AML-193 (cell line): ENCODE measurements at places on chromosomes 3 and 15.

- DNase-seq, result no peak
These were observed 139.0 kb downstream of the MCTP2 start for GRCh38 chr15:94370206-94370935.

- DNase-seq, result no peak
These were observed 62.2 kb upstream of the RGMA start for GRCh38 chr15:93150910-93151881.

DNA sequence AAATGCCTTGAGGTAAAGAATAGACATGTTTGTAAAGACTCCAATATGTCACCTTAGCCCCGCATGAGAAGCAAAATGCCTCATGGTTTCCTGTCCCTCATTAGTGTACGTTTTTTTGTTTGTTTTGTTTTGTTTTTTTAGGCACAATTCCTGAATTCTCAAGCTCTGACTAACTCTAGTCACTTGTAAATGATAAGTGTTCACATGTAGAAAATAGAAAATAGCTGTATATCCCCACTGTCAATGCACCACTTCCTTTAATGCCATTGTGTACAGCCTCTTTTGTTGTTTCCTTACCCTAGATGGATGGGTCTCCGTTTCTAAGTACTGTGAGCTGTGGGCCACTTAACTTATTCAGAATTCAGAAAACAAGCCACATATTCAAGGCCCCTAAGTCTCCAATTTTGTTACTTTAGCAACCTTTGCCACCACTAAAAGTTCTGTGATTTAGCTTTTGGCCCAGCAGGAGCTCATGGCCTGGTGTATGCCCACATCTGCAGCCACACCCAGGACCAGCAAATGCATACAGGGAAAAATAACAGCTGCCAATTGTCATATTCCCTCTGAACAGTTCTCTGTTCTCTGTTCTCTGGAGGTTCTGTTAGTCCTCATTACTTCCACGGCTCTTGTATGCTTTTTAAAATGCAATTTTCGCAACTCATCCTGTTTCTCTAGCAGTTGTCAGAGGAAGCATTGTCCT lies 655.5 kb downstream of the GBE1 start:
- no peak for DNase-seq

DNA sequence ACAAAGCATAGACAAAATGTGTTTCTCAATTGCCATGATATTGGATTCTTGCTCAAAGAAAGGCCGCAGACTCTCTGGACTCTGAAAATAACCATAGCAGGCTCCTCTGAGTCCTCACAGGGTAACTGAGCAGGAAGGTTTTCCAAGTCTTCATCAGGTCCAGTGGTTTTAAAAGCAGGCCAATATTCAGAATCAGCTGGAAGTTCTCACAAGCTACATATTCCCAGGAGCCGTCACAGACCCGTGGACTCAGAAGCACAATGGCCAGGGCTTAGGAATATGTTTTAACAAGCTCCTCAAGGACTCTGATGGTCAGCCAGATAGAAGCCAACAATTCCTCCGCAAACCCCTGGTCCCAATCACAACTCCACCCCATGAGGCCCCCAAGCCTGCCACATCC lies 256.1 kb upstream of the ADAMTS9 start:
- no peak for DNase-seq

- no peak for DNase-seq
These were observed 436.1 kb downstream of the TUSC7 start for GRCh38 chr3:117145677-117146076.

GRCh38 chr3:143753456-143753855 lies 94.8 kb downstream of the SLC9A9 start:
- no peak for DNase-seq

DNA sequence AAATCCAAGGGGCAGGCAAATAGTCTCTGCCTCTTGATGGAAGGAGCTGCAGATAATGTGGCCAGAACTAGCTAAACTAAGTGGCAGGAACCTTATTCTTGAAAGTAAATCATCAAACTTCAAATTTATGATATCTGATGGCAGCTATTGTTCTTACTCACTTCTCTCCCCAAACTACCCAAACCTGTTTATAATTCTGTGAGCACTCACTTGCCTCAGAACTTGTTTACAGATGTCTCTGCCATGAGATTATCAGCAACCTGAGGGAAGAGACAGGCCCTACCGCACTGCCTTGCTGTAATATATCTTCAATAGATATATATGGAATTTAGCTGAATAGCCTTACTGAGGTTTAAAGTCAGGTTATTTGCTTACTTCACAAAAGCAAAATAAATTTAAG lies 2.2 kb upstream of the B3GALNT1 start:
- no peak for DNase-seq

DNA sequence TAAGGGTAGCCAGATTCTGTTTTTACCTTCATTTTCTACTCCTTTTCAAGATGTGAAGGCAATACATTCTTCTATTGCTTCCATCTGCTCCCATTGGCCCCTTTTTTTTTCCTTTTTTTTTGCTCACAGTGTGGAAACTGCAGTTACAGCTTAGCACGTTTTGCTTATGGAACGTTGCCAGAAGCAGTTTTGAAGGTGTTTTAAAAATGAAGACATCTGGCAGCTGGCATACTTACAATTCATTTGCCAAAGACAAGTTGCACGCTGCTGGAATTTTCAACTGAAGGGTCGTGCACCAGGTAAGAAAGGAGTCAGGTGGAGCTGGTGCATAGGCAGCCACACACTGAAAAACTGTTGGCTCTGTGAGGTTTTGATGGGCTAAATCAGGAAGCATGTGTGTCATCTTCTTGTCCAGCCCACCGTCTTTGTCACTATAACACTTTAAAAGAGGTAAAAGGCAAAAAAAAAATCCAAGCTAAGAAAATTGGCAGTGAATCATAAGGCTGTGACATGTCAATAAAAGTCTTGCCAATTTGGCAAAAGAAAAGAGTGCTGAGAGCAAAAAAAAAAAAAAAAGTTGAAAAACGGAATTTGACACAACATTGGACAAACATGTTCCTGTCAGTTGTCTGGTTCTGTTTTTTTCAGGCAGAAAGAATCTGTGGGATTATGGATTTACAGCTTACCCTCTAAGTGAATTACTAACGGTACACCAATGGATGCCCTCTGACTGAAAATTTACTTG lies 225.4 kb upstream of the SOX2 start:
- DNase-seq, result no peak

GRCh38 chr15:75049392-75049791 lies 26.0 kb downstream of the PPCDC start:
- no peak for DNase-seq

- no peak for DNase-seq
These were observed 38.4 kb downstream of the ABTB1 start for GRCh38 chr3:127711021-127711695.

DNA sequence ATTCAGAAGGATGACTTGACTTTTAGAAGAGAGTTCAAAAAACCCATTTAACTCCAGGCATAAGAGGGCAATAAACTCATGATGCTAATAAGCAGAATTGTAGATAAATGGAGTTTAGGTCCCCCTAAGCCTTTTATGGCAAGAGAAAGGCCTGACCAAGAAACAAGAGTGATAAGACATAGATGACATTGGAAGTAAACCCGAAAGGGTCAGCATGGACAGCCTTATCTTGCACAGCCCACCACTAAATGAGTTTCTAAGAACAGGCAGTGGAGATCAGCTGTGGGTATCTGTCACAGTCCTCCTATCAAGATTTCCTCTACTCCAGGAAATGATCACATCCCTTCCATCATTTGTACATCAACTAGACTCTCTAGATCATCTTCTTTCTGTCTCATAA lies 457.9 kb upstream of the ADAMTS9 start:
- DNase-seq, result no peak

GRCh38 chr3:136741063-136741462 lies 11.1 kb downstream of the STAG1 start:
- DNase-seq, result no peak
